ENCODE measurements at places on chromosomes 7 and 10.

GRCh38 chr7:106068986-106069385 is 43.1 kb downstream of the SYPL1 start:
- DNase-seq, result no peak

GRCh38 chr10:88892222-88892967 is 12.3 kb downstream of the STAMBPL1 start:
- DNase-seq, result no peak

DNA sequence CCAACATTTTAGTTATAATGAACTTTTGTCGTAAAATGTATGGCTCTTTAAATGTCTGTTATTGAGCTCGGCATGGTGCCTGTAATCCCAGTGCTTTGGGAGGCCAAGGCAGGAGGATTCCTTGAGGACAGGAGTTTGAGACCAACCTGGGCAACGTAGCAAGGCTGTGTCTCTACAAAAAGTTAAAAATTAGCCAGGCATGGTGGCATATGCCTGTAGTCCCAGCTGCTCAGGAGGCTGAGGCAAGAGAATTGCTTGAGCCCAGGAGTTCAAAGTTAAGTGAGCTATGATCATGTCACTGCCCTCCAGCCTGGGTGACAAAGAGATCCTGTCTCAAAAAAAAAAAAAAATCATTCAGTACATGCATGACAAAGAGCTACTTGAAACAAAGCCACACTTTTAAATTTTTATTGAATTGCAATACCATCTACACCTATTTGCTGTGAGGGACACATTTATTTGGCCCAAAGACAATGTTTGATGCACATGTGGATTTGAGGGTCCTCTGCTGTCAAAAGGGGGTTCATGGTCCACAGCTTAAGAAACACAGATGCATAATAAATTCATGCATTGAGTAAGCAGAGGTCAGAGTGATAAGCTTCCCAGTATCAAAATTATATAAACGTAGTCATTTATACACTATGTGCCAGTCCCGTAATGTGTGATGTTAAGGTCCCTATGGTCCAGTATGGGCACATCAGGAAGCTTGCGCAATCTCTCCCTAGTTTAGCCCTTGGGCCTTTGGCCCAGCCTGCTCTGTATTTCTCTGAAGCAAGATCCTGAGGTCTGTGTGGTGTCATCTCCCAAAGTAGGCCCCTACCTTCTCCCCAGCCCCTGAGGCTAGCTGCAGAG is 4.4 kb upstream of the MALSU1 start:
- no peak for DNase-seq

DNA sequence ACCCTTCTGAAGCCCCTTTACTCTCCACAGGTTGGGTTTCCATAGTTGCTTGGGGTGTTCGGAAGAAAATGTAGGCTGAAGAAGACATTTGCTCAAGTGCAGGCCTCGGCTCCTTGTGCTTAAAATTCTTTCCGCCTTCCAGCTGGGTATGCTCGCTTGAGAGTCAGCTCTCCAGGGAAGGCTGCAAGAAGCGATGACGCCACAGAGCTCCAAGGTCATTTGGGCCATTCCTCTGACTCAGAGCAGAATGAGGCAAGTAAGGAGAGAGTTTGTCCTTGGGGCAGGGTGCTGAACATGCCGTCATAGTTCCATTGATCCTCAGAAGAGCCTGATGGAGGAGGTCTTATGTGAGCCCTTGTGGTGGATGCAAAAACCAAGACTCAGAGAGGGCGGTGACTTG is 27.4 kb upstream of the HSPA12A start:
- no peak for DNase-seq

DNA sequence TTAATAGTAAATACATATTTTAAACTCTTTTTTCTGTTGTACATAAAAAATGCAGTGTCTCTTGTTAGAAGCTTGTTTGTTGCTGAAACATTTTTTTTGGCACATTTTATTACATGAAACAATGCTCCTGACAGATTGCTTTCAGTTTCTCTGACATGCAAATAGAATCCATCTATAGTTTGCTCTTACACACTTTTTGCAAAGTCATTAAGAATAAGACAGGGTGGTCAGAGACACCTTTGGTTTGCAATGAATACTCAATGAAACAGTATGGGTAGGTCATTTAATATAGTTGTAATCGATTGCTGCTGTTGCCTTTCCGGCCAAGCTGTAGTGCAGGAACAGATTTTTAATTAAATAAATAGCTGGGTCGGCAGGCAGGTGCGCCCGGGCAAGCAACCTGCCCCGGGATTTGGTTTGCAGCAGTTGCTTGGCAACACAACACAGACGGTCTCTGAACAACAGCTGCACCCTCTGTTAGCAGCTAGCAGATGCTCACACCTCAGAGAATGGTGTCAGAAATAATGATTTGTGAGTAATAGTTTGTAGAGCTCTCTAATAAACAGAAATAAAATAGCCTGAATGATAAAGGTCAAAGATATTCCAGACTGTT is 115.7 kb upstream of the CACNA2D1 start:
- no peak for DNase-seq

DNA sequence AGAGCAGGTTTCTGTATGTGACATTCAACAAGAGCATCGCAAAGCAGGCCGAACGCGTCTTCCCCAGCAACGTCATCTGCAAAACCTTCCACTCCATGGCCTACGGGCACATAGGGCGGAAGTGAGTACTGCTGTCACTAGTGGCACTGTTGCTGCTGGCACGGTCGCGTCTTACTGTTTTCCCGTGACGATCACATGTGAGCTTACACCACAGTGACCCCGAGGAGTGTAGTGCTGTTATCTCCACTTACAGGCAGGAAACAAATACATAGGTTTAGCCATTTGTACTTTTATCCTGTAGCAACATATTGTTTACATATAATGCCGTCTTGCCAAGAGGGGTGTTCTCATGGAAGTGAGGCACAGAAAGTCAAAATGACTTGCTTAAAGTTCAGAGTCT is 25.4 kb downstream of the FBH1 start:
- no peak for DNase-seq

GRCh38 chr10:12909836-12910185 is 91.7 kb downstream of the CCDC3 start:
- no peak for DNase-seq

DNA sequence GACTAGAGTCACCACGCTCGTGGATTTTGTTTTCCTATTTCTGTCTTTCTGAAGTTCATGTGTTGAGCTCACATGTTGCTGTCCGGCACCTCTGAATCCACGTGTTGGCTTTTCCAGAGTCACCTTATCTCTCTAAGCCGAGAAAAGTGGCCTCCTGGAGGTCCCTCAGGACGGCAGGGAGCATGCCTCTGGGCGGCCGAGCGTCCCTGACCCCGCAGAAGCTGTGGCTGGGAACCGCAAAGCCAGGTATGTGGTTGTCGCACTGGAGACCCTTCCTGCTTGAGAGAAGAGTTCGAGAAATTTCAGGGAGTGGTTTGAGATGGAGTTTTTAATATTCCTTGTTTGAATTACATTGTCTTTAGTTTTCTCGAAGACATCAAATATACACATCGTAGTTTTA is 12.6 kb downstream of the IQCE start:
- DNase-seq, result no peak

- DNase-seq, result no peak
These were observed 100.3 kb downstream of the STRA8 start for GRCh38 chr7:135333946-135334345.

GRCh38 chr7:138127996-138128395 is 51.7 kb downstream of the AKR1D1 start:
- DNase-seq, result no peak

GRCh38 chr10:86486856-86487255 is 34.7 kb downstream of the WAPL start:
- DNase-seq, result no peak

- DNase-seq, result no peak
These were observed 25.2 kb upstream of the WNT16 start for GRCh38 chr7:121303422-121304101.

DNA sequence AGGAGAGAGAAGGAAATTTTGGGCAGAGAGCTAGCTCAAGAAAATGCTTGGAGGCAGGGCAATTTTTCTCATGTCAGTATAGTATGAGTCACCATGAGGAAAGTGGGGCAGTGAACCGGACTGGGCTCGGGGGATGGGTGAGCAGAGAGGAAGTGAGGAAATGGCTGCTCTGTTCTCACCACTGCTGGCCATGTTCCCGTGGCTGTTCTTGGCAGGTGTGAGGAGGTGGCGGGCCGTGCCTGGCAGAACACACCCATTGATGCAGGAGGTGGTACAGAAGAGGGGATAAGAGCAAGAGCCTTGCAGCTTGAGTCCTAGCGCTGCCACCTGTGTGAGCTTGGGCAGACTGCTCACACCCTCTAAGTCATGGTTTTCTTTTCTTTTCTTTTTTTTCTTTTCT is 304.4 kb upstream of the LYZL1 start:
- no peak for DNase-seq

DNA sequence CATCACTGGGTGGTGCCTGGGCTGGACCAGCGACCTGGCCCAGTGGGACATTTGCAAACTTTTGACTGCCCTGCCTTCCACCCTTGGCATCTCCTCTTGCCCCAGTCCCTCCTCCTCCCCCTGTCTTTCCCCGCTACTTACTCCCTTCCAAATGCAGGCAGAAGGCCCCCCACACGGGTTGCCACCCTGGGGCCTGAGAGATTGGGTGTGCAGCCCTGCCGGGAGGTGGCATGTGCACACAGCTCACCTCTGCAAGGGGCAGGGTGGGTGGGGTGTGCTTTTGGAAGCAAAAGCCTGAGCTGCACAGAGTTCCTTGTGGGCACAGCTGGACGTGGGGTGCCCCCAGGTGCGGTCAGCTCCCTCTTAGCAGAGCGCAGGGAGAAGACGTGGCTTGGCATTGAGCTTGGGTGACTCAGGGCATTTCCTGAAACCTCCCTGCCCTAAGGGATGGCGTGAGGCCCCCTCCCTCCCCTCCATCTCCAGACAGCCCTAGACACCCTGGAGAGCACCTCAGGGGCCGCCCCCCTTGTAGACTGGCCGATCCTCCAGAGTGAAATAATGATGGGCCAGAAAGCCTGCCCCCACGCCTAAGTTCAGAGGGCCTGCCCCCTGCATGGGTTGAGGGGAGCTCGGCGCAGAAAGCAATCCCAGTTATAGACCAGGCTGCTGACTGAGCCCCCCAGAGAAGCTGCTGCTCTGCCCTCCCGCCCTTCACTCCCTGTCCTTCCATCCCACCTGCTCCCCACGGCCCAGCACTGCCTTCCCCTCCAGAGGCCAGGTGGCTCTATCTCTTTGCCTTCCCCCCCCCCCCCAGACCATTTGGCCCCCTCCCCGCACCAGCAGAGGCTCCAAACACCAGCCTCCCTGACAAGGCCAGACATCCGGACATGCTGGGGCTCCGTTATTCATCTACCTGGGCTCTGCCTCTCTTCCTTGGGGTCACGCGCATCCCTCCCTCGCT is 2.3 kb upstream of the SHH start:
- DNase-seq, result no peak

Measured in stimulated activated CD8-positive, alpha-beta memory T cell treated with anti-CD3 and anti-CD28 coated beads, Interleukin-7, amount 100 ng/mL, for 1 hour (primary cell).